Prostate gland (tissue), 2 donors: ENCODE measurements at places on chromosomes 3 and 15. TPM values are rescaled to one million over a fixed set of nuclear protein-coding genes. Genes with fewer than 3 reads are reported as not detected.

GRCh38 chr3:107309312-107309711, 67.9 kb upstream of the CCDC54 start:
- no peak overlapping the region for H3K4me3 ChIP-seq
- no peak for DNase-seq
- H3K4me1 ChIP-seq: no peaks in the 10 kb centered on the region
- no peak overlapping the region for H3K27ac ChIP-seq
- no peaks in the 10 kb centered on the region for H3K36me3 ChIP-seq

GRCh38 chr15:64698823-64699222, 76.6 kb downstream of the RBPMS2 start:
- H3K27me3 ChIP-seq: no peaks in the 10 kb centered on the region
- peaks cover 20% of the 10 kb centered on the region for H3K4me1 ChIP-seq
- DNase-seq: no peak

GRCh38 chr3:158935846-158936245, 134.0 kb downstream of the MFSD1 start:
- H3K4me3 ChIP-seq: no peak overlapping the region
- H3K4me1 ChIP-seq: no peaks in the 10 kb centered on the region
- H3K27me3 ChIP-seq: no peaks in the 10 kb centered on the region
- no peaks in the 10 kb centered on the region for H3K36me3 ChIP-seq
- H3K27ac ChIP-seq: no peak overlapping the region

DNA sequence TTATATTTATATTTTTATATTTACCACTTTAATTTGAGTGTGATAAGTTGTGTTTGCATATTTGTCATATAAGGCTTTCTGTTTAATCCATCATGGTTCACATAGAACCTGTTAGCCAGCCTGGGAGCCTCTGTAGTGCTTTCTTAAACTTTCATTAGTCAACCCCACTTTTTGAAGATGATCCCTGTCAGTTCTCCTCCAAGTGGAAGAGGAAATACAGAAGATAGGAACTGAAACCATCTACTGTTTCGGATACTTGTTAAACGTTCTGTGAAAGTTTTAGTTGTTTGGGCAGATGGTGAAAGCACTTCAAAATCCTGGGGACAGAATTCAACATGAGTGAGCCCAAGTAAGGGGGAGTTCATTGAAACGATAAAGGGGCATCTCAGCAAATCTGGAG, 4.6 kb upstream of the SAMMSON start:
- no peak for DNase-seq
- H3K4me1 ChIP-seq: peaks cover 2% of the 10 kb centered on the region
- no peaks in the 10 kb centered on the region for H3K27me3 ChIP-seq
- H3K27ac ChIP-seq: no peak overlapping the region
- H3K4me3 ChIP-seq: no peak overlapping the region

DNA sequence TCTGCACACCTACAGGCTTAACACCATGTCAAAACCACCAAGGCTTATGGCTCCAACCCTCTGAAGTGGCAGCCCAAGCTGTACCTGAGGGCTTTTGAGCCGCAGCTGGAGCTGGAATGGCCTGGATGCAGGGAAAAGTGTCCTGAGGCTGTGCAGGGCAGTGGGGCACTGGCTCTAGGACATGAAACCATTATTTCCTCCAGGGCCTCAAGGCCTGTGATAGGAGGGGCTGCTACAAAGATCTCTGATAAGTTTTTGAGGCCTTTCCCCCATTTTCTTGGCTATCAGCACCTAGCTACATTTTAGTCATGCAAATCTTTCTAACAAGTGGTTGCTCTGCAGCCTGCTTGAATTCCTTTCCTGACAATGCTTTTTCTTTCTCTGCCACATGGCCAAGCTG, 37.6 kb downstream of the SPATA16 start:
- no peak overlapping the region for H3K4me3 ChIP-seq
- H3K27ac ChIP-seq: no peak overlapping the region
- no peak for DNase-seq
- no peaks in the 10 kb centered on the region for H3K27me3 ChIP-seq
- H3K4me1 ChIP-seq: no peaks in the 10 kb centered on the region

DNA sequence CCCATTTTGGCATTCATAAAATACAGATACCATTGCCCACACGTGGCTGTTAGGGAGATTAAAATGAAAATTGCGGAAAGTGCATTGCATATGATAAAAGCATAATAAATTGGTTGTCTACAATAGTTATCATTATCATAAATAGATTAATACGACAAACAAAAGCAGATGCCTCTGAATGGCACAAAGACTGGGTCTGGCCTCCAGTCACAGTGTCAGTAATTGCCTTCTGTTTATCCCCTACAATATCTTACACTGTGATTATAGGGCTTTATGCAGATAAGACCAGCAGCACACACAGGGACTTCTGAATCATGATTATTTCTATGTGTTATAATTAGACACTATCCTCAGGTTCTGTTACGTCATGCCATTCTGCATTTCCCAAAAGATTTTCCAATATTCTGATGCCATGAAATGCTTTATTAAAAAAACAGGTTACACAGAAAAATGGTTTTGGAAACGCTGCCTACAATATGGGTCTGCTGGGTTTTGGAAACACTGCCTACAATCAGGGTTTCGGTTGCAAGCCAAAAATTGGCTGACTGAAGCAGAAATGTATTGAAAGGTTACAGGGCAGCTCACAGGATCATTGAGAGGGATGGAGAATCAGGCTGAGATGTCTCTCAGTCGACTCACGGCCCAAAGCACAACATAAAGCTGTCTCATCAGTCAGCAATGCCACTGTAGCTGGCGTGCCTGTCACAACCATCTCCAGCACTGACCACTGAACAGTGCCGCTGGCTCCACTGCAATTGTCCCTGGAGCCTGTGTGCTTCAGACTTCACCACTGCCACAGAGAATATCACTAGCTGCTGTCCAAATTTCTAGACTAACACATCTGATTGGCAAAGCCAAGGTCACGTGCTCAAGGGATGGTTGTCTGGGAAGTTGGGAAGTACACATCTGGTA, 248.1 kb downstream of the ERC2 start:
- DNase-seq: no peak
- no peak overlapping the region for H3K4me3 ChIP-seq
- no peaks in the 10 kb centered on the region for H3K27me3 ChIP-seq
- no peak overlapping the region for H3K27ac ChIP-seq
- H3K36me3 ChIP-seq: no peaks in the 10 kb centered on the region

DNA sequence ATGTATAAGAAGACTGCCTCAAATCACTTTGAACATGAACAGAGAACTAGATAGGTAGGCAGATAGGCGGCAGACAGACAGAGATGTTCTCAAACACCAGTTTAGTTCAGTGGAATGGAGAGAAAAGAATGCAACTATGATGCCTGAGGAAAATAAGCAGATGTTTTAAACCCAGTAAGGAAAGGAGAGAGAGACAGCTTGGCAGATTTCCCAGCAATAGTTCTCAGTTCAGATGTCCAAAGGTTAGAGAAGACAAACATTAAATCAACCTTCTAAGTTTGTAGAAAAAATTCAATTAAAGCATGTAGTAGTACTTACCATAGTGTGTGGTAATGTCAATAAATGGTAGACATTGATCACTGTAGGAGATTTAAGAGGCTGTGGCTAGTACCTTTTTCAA, 209.6 kb upstream of the PFN2 start:
- no peak for DNase-seq
- no peak overlapping the region for H3K4me3 ChIP-seq
- H3K27me3 ChIP-seq: no peaks in the 10 kb centered on the region
- no peaks in the 10 kb centered on the region for H3K36me3 ChIP-seq
- H3K27ac ChIP-seq: no peak overlapping the region

CCRL2 gene
- total RNA-seq: 0.09 TPM

DNA sequence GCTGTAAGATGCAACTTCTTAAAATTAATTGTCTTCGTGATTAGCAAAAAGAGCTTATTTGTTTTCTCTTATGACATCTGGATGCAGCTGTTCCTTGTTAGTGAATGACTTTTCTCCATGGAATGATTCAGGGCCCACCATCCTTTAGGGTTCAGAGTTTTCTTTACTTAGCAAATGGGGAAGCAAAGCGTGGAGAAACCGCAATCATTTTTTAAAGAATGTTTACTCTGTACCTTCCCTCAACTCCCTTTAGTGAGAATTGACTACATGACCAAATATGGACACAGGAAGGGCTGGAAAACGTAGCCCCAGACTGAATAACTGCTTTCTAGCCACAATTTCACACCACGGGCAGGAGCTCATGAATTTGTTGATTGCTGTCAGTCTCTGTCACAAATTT, 130.1 kb downstream of the EDEM1 start:
- no peak overlapping the region for H3K4me3 ChIP-seq
- H3K4me1 ChIP-seq: no peaks in the 10 kb centered on the region
- no peaks in the 10 kb centered on the region for H3K27me3 ChIP-seq
- H3K27ac ChIP-seq: no peak overlapping the region
- no peak for DNase-seq

MKRN2OS gene
- total RNA-seq: 2.7 TPM

- no peaks in the 10 kb centered on the region for H3K36me3 ChIP-seq
- no peaks in the 10 kb centered on the region for H3K4me1 ChIP-seq
- DNase-seq: no peak
These were observed at the start of gene ROBO1 for GRCh38 chr3:79767905-79768267. Gene ROBO1 (minus strand): TSS chr3:79767998.

- H3K27ac ChIP-seq: no peak overlapping the region
- H3K4me1 ChIP-seq: no peaks in the 10 kb centered on the region
- H3K36me3 ChIP-seq: no peaks in the 10 kb centered on the region
- DNase-seq: no peak
- H3K4me3 ChIP-seq: no peak overlapping the region
These were observed 1010.1 kb downstream of the ROBO1 start for GRCh38 chr3:78757731-78758130.

GRM2 gene
- 0.32 TPM for total RNA-seq

EFCC1 gene
- total RNA-seq: 1.8 TPM

GOLGA8H gene
- total RNA-seq: not detected

VGLL3 gene
- 44.4 TPM for total RNA-seq

RTP1 gene
- not detected for total RNA-seq

TMEM266 gene
- 5.9 TPM for total RNA-seq

SCAANT1 gene
- total RNA-seq: not detected

MKRN3 gene
- total RNA-seq: 1.8 TPM

DNA sequence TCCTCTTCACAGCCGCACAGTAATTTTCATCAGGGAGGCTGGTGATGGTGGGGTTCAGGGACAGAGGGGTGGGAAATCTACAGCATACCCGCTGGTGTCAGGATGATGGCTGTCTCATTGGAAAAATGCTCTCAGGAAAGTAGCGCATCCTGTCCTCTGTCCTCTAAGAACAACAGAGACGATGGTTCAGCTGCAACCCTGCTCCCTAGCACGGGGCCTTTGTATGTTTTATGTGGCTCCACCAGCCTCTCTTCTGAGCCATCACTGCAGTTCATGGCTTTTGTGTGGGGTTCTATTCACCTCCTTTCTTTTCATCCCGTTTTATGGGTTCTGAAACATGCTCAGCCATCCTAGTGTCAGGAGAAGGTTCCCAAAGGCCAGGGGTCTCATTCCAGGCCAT, 68.9 kb downstream of the EPHB1 start:
- DNase-seq: no peak
- H3K4me1 ChIP-seq: no peaks in the 10 kb centered on the region
- no peak overlapping the region for H3K27ac ChIP-seq
- H3K36me3 ChIP-seq: no peaks in the 10 kb centered on the region
